ENCODE measurements at places on chromosomes 1 and 21.

- no peak for DNase-seq
Observed at GRCh38 chr21:38544661-38545060, 46.4 kb upstream of the ERG start.

DNA sequence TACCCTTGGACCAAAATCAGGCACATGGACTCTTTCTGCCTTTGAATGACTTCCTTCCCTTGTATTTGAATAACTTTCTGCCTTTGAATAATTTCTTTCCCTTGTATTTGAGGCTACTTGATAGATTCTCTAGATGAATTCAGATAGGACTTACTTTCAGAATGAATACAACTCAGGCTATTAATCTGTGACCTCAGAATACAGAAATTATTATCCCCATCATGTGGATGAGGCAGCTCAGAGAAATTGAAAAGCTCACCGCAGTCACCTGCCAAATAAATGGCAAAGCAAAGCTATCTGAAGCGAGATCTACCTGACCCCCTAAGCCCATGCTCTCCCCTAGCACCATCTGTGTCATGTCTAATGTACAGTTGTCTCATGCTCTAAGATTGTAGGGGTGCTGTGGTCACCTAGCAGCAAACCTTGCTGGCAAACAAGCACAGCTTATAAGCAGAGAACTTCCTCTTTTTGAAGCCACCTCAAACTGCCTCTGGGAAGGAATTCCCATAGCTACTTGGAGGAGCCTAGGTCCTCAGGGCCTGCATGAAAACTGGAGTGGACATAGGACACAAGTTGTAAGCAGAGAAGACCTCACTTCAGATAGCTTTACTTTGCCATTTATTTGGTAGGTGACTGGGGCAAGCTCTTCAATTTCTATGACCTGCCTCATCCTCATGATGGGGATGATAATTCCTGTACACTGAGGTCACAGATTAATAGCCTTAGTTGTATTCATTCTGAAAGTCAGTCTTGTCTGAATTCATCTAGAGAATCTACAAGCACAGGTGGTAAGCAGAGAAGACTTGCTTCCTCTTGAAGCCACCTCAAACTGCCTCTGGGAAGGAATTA is 66.1 kb downstream of the FASLG start:
- DNase-seq: no peak

DNA sequence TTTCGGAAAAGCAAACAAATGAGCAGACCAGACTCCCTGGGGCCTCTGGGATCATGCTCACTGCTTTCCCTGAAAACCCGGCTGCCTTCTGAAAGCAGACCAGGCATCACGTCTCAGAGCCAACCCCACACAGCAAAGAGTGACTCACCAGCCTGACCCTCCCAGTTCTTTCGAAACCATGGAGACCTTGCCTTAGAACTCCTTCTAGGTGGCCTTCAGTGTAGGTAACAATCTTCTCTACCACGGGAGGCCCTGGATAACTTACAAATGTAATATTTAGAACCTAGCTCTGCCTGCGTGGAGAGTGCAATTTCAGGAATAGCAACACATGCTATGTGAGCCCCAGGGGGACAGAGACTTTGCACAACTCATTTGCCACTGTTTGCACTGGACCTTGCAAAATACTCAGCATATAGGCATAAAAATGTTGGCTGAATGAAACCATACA is 105.2 kb downstream of the SUSD4 start:
- peak; percentile 39 for DNase-seq

- no peak for DNase-seq
Observed at GRCh38 chr1:55064071-55064581, 24.8 kb downstream of the PCSK9 start.

GRCh38 chr1:89203166-89203565 is 4.4 kb upstream of the GBP4 start:
- DNase-seq: peak; percentile 62

- DNase-seq: no peak
Observed at GRCh38 chr1:22883406-22883805, 89.3 kb downstream of the LACTBL1 start.

DNA sequence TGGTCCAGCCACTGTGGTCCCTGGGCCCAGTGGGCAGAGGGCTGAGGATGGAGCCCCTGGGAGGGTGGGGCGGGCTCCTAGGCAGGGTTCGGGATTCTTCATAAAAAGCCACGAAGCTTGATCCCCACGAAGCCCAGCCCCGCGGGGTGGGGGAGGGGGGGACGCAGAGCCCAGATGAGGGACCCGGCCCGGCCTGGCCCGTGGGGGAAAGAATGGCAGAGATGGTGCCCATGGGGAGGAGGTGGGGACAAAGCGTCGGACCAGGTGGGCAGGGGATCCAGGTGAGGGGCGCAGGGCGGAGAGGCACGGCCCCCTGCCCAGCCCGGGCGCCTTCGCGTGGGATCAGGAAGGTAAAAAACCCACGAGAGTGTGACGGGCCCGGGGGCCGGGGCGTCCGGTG is 6.0 kb upstream of the SMIM12 start:
- DNase-seq: no peak
